Caudate nucleus (tissue), 63 donors: ENCODE measurements at places on chromosomes 4 and X.

DNA sequence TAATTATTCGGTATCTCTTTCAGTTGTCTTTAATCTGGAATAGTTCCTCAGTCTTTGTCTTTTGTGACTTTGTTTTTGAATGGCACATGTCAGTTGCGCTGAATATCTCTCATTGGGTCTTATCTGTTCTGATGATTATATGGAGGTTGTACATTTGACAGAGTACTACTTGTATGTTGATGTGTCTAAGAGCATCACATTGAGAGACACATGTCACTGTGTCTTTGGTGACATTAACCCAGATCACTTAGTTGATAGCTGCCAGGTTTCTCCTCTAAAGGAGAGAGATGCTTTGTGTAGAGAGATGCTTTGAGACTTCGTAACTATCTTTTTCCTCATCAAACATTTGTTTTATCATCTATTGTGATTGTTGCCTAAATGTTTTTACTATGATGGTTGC, 92.1 kb downstream of the USP9X start:
- no peak for DNase-seq

DNA sequence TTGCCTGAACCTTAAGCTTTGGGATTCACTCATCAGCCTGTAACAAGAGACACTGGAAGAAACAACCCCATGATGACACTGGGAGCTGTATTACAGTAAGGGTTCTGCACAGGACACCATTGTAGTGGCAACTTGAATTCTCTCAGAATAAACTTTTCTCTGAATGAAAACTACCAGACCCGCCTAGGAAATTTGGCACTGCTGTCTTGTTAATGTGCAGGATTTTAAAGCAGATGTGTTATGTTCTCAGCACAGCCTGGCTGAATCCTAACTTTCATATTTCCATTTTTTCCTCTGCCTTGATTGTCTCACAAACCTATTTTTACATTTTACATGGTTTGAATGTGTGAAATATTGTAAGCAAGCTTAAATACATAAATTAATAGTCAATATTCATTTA, 253.6 kb downstream of the UNC5C start:
- DNase-seq = no peak

- DNase-seq = no peak
These were observed 74.3 kb downstream of the IQCM start for GRCh38 chr4:149741186-149741831.

DNA sequence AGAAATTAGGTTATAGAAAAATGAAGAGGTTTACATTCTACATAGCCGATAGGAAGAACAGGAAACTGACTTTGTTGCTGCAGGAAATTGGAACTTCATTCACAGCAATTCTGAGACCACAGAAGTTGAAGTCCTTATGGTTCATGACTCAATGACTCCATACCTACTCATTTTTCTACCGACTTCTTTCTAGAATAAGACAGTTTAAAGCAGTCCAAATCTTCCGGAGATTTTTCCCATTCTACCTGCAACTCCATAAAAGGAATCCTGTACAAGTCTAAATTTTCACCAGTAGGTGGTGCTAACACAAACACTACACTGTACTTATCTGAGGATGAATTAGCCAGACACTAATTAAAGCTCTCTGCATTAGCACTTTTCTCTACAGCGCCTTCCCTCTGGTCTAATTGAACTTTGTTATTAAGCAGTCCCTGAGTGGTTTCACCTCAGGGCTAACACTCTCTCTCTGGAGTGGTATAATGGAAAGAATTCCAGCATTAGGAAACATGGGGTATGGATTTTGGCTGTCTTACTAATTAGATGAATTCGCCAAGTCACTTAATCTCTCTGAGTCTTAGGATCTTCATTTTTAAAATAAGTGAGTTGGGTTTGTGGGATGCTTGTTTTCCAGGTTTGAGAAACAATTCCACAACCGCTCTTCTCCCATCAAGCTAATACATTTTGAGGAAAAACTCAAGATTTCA, 167.9 kb downstream of the SMIM20 start:
- no peak for DNase-seq

DNA sequence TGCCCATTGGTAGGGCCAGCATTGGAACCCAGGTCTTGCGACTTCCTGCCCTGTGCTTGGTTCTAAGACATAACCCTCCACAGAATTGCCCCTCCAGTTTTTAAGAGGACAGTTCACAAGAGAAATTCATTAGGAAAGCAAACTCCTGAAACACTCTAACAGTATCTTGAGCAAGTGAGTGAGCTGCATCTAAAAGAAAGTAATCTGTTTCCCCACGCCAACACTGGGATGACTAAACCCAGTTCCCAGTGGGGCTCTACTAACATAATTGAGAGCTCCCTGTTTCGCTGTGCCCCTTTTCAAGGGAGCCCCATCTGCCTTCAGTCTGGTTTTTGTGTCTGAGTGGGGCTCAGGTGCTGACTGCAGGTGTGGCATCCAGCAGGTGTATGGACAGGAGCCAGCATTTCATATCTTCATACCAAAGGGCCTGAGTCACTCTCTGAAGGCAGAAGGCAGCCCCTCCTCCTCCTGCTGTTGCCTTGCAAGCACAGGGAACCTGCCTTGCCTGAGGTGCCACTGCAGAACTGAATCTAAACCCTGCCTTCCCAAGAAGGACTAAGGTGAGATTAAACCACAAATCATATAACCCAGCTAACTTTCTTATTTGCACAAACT, 8.0 kb downstream of the AMOT start:
- no peak for DNase-seq

GRCh38 chr4:145956288-145956890, 17.8 kb upstream of the ZNF827 start:
- DNase-seq = no peak

GRCh38 chrX:20995829-20996228, 378.4 kb upstream of the CNKSR2 start:
- DNase-seq = no peak

DNA sequence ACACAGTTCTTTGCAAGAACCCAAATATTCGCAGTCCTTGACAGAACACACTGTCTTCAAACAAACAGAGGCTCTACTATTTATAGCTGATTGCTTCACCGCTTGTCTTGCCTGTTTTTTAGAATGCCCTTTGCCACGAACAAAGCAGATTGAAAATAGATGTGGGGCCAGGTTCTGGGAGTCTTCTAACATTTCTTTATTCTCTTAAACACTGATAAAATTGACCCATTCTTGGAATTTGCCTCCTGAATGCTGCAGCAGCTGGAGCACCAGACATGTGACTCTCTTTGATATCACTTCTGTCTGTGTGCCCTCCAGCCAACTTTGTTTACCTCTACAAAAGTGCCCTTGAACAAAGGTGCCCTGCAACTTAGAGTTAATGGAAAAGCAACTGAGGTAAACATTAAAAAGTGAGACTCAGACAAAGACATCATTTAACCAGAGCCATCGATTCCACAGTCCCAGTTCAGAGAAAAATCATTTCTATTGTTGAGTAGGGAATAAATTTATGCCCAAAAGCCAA, 64.2 kb upstream of the SPP1 start:
- DNase-seq = no peak

GRCh38 chr4:51885363-51885762, 42.4 kb downstream of the DCUN1D4 start:
- no peak for DNase-seq

DNA sequence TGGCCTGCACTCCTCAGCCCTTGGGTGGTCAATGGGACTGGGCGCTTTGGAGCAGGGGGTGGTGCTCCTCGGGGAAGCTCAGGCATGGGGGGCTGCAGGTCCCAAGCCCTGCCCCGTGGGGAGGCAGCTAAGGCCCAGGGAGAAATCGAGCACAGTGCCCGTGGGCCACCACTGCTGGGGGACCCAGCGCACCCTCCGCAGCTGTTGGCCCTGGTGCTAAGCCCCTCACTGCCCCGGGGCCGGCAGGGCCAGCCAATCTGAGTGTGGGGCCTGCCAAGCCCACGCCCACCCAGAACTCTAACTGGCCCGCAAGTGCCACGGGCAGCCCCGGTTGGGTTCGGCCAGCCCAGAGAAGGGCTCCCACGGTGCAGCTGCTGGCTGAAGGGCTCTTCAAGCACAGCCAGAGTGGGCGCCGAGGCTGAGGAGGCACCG, 30.9 kb upstream of the IL15 start:
- no peak for DNase-seq

DNA sequence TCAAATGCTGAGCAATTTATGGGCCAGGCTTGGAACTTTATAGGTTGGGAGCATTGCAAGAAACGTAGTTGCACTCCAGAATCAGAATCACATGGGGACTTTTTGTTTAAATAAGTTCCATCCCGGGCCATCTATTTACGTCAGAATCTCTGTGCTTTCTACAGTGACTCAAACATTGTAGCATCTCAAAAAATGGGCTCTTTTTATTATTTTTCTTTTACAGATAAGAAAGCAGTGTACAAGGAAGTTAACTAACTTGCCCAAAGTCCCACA, 10.2 kb downstream of the CC2D2A start:
- DNase-seq = no peak

- no peak for DNase-seq
These were observed 204.9 kb downstream of the MID1 start for GRCh38 chrX:10415306-10416001.

DNA sequence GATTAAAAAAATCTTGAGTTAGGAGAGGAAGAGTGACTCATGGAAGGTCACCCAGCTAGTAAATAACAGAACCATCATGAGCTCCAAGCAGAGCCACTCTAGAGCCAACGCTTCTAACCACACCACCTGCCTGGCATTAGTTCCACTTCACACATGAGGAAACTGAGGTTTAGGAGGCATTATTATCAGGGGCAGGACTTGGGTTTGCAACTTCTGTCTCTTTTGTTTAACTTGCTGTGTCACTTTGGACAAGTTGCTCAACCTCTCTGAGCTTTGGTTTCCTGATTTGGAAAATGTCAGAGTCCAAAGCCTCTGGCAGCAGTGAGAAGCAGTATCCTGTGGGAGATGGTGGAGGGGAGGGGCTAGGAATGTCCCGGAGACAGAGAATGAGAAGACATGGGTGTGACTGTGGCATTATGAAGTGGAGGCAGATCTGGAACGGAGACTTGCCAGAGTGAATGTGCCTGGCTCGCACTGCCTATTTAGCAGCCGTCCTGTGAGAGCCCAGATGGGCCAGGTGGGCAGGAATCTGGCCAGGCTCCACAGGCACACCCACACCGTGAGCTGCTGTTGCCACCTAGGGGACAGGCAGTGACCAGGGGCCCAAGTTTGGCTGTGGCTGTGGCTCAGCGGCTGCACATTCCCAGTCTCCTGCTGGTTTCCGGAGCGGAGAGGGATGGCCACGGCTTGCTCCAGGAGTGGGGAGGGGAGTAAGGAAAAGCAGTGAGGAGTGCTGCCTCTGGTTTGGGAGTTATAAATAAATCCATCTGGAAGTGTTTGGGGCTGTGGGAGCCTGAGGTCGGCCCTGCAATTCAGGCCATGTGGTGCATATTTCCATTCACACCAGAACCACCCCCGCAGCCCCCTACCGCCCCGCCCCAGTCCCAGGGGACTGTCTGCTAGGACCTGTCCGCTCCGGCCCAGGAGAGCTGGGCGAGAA, 93.4 kb downstream of the NHSL2 start:
- no peak for DNase-seq

DNA sequence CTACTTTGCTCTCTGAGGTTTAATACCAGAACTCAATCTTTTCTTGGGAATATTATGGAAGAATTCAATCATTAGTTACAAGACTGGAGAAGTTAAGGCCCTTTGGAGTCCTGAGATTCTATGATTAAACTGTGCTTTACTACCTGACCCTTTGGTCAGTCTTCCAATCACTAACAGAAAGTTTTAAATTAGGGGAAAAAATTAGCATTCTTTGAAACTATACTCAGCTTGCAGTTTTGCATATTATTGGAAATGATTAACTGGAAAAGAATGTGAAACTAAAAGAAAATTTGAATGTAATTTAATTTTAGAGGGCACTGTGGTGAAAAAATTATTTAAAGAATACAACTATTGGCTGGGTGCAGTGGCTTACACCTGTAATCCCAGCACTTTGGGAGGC, 18.7 kb upstream of the GPR34 start:
- DNase-seq = no peak

DNA sequence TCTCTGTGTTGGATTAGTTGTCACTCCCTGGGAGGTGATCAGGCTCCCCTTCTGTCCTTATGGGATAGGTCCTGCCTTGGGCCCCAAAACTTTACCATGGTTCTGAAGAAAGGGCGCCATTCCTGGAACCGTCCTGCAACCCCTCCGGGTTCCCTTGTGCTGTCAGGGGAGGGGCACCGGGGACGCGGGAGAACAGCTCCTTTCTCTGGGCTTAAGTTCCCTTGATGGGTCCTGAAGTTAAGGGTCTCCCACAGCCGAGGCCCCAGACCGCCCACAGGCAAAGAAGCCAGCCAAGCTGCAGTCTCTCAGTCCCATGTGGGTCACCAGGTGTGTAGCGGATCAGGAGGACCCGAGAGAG, 44.8 kb downstream of the UGT2A3 start:
- no peak for DNase-seq

GRCh38 chr4:90951037-90951436, 823.8 kb downstream of the CCSER1 start:
- DNase-seq = no peak

DNA sequence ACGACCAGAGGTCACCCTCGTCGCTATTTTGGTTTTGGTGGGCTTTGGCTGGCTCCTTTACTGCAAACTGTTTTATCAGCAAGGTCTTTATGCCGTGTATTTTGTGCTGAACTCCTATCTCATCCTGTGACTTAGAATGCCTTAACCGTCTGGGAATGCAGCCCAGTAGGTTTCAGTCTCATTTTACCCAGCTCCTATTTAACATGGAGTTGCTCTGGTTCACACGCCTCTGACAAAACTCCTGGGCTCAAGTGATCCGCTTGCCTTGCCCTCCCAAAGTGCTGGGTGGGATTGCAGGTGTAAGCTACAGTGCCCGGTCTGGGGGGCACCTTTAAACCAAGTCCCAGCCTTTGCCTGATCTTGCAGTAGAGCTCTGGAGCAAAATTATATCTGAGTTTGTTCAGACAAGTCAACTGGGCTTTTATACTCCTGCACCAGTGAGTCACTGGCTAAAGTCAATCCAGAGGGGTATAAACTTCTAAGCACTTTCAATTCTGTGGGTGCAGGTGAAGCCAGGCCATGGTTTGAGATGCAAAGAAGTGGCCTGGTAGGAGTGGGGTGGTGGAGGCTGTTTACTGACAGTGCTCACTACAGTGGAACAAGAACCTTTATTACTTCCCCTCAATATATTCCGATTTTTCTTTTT, 50.2 kb downstream of the MGST2 start:
- no peak for DNase-seq

DNA sequence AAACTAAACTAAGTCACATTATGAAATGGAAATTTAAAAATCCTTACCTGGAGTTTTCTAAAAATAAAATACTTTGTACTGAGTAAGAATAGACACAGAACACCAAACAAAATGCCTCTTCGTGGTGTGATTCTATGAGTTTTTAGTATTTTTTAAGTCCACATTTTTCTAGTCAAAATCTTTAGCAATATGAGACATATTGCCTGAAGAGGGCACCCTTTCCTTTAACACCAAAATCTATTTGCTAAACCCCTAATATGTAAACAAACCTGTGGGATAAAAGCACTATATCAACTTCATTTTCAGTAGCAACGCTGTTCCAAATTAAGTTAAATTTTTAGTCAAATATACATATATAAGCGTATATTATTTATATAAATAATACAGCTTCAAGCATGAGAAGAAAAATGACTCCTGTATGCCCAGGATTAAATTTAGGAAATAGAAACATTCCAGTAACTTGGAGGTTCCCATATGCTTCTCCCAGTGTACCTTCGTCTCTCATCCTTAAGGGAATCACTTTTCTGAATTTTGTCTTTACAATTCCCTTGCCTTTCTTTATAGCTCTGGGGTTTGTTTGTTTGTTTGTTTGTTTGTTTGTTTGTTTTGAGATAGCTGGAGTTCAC, 23.0 kb upstream of the PGM2 start:
- no peak for DNase-seq

GRCh38 chr4:24775032-24775605, 20.3 kb upstream of the SOD3 start:
- no peak for DNase-seq
